ENCODE measurements at places on chromosomes 7 and 10. TPM values are rescaled to one million over a fixed set of nuclear protein-coding genes. Genes with fewer than 3 reads are reported as not detected.
A peak's percentile ranks its signal among the peaks of the same experiment; 100 is the strongest.

DNA sequence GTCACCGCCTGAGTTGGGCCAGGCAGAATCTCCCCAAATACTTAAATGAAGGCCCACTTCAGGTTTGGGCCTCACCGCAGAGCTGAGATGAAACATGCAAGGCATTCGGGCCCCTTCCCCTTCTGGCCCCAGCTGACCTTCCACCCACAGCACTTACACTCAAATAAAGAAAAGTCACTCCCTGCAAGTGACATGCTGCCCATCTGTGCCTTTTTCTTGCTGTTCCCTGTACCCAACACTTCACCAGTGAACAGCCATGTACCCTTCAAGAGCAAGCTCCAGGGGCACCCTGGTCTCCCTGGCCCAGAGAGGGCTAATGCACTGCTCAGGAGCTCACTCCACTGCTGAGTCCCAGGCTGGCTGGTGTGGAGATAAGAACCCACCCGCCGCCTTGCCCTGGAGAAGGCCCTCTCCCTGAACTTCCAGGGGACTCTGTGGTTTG, 40.7 kb downstream of the ZCCHC24 start:
- H3K27me3 ChIP-seq: no peaks in the 10 kb centered on the region
- no peak overlapping the region for H3K4me3 ChIP-seq

- no peaks in the 10 kb centered on the region for H3K36me3 ChIP-seq
- no peaks in the 10 kb centered on the region for H3K27me3 ChIP-seq
- no peak overlapping the region for H3K27ac ChIP-seq
- DNase-seq: no peak
- H3K4me3 ChIP-seq: no peak overlapping the region
These were observed 24.1 kb downstream of the HIPK2 start for GRCh38 chr7:139753693-139754111.

DNA sequence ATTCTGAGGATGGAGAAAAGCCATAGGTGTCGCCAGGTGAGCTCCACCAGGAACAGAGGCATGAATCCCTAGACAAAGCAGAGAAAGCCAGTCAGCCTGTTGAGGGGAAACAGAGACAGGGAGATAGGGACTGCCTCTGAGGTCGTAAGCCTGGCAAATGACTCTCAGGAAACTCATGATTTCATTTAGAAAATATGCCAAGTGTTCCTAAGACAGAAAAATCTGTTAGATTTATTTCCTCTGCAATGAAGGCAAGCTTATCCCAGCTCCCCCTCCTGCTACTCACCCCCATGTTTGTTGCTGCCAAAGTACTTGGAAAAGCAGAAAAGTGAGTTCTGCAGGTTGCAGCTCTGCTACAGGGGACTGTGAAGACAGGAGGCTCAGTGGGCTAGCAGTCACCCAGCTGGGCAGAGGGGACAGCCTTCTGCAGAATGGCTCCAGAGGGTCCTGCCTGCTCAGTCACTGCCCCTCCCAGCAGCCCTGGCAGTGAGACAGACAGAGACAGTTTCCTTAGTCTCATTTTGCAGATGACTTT, 184.3 kb downstream of the ADRA2A start:
- H3K27ac ChIP-seq: no peak overlapping the region
- no peaks in the 10 kb centered on the region for H3K27me3 ChIP-seq
- no peak for DNase-seq
- H3K4me3 ChIP-seq: no peak overlapping the region
- no peaks in the 10 kb centered on the region for H3K36me3 ChIP-seq

DNA sequence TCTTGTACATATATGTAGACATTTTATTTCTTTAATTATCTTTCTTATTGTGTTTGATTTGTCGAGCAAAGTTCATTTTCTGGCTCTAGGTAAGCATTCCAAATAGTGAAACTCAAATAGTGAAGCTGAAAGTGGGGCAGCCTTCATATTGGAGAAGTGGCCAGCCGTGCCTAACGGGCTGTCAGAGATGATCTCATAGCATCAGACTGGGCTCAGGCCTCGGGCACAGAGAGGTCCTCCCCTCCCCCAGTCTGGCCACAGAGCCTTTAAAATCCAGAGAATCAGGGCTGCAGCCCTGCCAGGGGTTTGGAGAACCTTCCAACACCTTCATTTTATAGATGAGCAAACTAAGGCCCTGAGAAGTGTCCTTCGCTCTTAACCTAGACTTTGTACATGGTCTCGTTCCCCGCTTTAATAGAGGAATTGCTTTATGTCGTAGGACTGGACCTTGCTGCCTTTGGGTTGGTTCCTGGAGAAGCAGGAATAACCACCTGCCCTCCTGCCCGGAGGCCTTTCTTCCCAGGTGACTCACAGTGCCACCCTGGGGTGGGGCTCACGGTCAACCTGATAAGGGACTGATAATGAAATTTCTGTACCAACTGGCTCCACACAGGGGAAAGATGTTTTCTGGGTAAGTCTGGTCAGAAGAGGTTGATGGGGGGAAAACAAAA, 7.3 kb downstream of the TSPAN15 start:
- H3K27ac ChIP-seq: peak overlapping the region; percentile 88
- H3K4me3 ChIP-seq: no peak overlapping the region
- peaks cover 24% of the 10 kb centered on the region for H3K4me1 ChIP-seq

The NUPR2 gene
- not detected for total RNA-seq

The ZFAND2A gene
- total RNA-seq: 35.4 TPM

GRCh38 chr7:151380199-151381097, 29.4 kb downstream of the WDR86 start:
- H3K27me3 ChIP-seq: peaks cover 31% of the 10 kb centered on the region
- H3K4me1 ChIP-seq: peaks cover 10% of the 10 kb centered on the region
- no peak overlapping the region for H3K4me3 ChIP-seq
- DNase-seq: no peak
- H3K27ac ChIP-seq: no peak overlapping the region

The UCMA gene
- not detected for total RNA-seq

- peaks cover 7% of the 10 kb centered on the region for H3K4me1 ChIP-seq
- H3K4me3 ChIP-seq: peak within 1 kb of the TSS; percentile 73
These were observed at the start of gene TWIST1 for GRCh38 chr7:19117091-19117869. TSS of gene TWIST1 (minus strand) at chr7:19117636. CDS start at chr7:19117321, 315 bp downstream.

DNA sequence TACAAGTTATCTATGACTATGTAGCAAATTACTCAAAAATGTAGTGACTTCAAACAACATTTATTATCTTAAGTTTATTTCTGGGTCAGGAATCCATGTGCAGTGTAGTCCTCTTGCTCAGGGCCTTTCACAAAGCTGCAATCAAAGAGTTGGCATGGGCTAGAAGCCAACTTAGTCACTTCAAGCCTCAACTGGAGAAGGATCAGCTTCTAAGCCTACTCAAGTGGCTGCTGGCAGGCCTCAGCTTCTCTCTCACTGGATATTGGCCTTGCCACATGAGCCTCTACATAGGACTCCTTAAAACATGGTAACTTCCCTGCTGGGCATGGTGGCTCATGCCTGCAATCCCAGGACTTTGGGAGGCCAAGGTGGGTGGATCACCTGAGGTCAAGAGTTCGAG, 5.0 kb upstream of the NFE2L3 start:
- H3K4me3 ChIP-seq: no peak overlapping the region
- H3K36me3 ChIP-seq: no peaks in the 10 kb centered on the region
- no peaks in the 10 kb centered on the region for H3K4me1 ChIP-seq
- peaks cover 5% of the 10 kb centered on the region for H3K27me3 ChIP-seq
- no peak for DNase-seq
- H3K27ac ChIP-seq: no peak overlapping the region

All from hepatocyte (in vitro differentiated cells).